Activated CD4-positive, alpha-beta memory T cell treated with anti-CD3 and anti-CD28 coated beads for 36 hours (primary cell): ENCODE measurements at places on chromosomes 1 and 21. TPM values are rescaled to one million over a fixed set of nuclear protein-coding genes. Genes with fewer than 3 reads are reported as not detected.

The CNKSR1 gene
- total RNA-seq, result 1.5 TPM

The C1orf87 gene
- total RNA-seq, result not detected

The RIPK4 gene
- 0.24 TPM for total RNA-seq

- H3K27me3 ChIP-seq, result no peaks in the 10 kb centered on the region
- no peak overlapping the region for H3K27ac ChIP-seq
- no peak for DNase-seq
- no peak overlapping the region for H3K4me3 ChIP-seq
Observed at GRCh38 chr1:230986976-230987375, 8.1 kb downstream of the ARV1 start.
